HL-60 (cell line): ENCODE measurements at places on chromosomes 12 and 14.

DNA sequence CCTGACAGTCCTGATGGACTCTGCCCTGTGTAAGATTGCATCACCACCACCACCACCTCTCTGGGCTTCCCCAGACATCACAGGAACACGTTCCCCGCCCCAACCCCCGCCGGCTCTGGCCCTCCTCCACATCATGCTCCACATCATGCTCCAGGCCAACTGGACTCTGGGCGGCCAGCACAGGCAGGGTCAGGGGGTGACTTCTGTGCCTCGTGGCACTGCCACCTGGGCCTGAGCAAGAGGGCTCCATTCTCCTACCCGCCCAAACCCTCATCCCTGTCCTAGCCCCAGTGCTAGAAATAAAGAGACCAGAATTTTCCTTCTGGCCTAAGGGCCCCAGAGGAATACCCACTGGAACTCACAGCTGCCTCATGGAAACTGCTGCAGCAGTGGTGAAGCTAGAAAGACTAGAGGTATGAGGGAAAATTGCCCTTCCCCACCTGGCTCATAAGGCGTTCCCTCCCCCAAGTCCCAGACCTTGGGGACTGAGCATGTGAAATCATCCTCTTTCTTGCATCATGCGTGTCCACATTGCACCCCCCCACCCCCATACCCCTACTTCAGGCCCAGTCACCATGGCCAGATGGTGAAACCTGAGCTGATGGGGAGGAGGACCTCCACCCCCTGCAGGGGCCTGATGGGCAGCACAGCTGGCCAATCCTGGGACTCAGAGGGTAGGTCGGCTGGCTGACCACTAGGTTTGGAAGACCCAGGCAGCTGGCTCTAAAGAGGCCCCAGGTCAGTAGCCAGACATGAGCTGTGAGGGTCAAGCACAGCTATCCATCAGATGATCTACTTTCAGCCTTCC is at the start of gene INHBE:
Gene INHBE, plus strand, starts transcription at position 742 of the 808 bp plus-strand sequence. CDS start 230 bp downstream, outside the sequence.
- no peak for DNase-seq

DNA sequence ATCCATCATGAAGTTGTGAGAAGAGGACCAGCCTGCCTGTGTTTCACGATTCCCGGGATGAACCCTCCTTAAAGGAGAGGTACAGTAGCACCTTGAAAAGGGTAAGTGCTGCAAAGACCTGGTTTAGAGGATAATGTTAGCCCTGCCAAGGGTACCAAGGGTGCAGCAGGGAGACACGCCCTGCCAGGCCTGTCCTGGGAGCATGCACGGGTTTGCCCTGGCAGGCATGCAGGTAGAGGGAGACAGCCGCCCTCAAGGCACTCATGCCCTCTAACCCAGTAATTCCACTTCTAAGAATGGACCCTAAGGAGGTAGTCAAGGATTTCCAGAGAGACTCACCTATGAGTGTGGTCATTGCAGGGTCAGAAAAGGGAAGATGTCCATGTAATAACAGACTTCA is 65.0 kb downstream of the DIO3 start:
- DNase-seq: no peak

GRCh38 chr12:112843287-112843686 is 51.7 kb downstream of the RPH3A start:
- DNase-seq: no peak

DNA sequence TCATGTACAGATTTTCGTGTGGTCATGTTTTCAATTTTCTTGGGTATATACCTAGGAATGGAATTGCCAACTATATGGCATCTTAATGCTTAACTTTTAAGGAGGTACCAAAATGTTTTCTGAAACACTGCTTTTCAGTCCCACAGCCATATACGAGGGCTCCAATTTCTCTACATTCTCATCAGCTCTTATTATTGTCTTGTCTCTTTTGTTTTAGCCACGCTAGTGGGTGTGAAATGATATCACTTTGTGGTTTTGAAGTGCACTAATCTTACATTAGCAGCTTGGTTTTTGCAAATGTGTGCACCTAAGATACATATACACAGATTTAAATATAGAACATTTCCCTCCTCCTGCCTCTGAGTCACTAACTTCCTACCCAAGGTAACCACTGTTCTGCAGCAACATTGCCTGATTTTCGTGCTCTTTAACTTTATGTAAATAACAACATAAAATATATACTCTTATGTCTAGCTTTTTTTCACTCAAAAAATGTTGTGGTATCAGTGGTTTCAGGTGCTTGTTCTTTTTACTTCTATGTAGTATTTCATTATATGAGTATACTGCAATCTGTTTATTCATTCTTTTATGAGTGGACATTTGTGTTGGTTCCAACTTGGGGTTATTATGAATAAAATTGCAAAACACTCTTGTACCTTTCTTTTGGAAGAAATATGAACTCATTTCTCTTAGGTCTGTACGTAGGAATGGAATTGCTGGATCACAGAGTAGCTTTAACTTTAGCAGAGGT is 73.1 kb downstream of the ZFP36L1 start:
- DNase-seq: no peak

GRCh38 chr14:94018308-94018707 is 7.8 kb upstream of the OTUB2 start:
- no peak for DNase-seq

GRCh38 chr12:33265900-33266299 is 173.7 kb downstream of the SYT10 start:
- DNase-seq: no peak
